ENCODE measurements at places on chromosomes 3 and 15.
A peak's percentile ranks its signal among the peaks of the same experiment; 100 is the strongest.

- no peak for DNase-seq
These were observed 144.2 kb downstream of the ANO10 start for GRCh38 chr3:43477600-43477999.

DNA sequence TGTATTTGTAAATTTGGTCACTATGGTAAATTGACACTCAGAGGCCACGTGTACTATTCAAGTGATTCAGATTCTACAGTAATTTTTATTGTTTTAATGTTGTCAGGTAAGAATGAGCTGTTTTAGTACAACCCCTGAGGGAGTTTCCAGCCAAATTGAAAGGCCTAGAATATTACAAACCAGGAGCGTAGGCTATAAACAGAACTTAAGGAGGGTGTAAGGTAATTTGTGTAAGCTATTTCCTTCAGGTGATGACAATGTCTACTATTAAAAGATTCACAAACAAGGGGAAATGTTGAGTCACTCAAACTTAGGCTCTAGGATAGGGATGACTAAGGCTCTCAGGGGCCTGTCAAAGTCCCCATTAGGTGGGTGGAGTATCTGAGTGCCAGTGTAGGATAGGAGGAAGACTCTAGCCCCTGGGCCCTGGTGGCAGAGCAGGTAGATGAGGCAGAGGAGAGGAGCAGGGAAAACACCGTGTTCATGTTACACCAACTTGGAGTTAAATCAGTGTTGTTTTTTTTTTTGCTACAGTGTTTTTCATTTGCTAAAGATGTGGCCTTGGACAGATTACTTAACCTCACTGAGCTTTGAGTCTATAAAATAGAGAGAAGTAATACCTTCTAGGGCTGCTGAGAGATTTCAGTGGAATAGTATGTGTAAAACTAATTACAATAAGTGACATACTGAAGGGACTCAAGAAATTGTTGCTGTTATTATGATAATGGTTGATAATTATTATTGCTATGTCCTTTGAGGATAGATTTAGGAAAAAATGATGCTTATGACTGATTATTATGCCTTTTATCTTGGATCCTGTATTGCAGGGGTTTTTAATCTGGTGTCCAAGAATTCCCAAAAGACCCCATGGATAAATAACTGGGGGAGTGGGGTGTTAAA is 10.3 kb downstream of the TM4SF1 start:
- DNase-seq, result no peak

GRCh38 chr15:39904115-39904514 is 16.0 kb downstream of the GPR176 start:
- no peak for DNase-seq

- DNase-seq, result no peak
These were observed 11.7 kb downstream of the EDEM1 start for GRCh38 chr3:5198986-5199731.

- DNase-seq, result no peak
These were observed 53.4 kb upstream of the C15orf39 start for GRCh38 chr15:75148280-75148679.

- no peak for DNase-seq
These were observed 222.6 kb upstream of the NR2F2 start for GRCh38 chr15:96107916-96108315.

GRCh38 chr3:49628249-49628648 is 45.9 kb upstream of the APEH start:
- no peak for DNase-seq

DNA sequence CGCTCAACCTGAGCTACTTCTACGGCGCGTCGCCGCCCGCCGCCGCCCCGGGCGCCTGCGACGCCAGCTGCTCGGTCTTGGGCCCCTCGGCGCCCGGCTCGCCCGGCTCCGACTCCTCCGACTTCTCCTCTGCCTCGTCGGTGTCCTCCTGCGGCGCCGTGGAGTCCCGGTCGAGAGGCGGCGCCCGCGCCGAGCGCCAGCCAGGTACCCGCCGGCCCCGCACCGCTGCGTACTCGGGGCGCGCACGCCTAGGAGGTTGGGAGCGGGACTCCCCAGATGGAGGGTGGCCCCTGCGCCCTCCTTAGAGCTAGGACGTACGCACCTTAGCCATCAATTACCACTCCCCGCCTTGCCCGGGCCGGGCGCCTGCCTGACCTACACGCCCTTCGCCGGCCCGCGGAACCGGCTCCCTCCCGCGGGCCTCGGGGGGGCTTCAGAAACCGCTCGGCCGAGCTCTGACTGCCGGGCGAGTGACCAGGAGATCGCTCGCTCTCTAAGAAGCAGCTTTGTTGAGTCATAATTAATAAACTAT is 466 bp downstream of the NFKBIZ start:
- peak; percentile 65 for DNase-seq

GRCh38 chr3:178637802-178638201 is 101.6 kb downstream of the KCNMB2 start:
- DNase-seq, result no peak

DNA sequence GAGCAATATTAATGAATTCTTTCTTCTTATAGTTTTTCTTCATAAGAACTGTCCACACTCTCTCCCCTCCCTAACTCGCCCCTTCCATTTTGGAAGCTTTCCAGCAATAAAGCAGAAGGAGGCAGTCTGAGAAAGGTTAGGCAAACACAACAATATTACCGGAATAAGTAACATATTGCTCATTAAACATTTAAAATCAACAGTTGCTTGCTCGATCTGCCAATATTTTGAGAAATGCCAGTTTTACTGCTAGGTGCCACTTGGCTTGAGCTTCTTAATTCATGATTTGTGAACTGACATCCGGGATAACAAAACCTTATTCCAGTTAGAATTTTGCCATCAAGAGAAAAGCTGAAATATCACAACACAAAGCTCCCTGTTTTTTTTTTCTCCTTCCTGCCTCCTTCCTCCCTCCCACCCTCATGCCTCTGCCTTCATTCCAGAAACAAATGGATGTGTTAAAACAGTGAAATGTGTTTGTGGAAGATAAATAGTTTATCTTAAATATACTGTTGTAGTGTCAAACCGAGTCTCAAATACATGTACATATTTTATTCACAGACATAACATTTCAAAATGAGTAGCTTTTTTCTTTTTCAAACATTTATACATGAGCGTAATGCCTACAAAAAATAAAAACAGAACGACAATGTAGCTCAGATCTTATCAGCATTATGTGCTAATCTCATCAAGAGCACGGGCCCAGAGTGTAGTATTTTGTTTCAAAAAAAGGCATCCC is 253.7 kb downstream of the GAP43 start:
- DNase-seq, result no peak

Data from NCI-H2081 (cell line).